Stimulated activated CD4-positive, alpha-beta T cell treated with anti-CD3 and anti-CD28 coated beads, Interleukin-12 subunit alpha, Interleukin-12 subunit beta, amount 100 ng/mL, for 48 hours (primary cell): ENCODE measurements at places on chromosomes 7 and 10.
A peak's percentile ranks its signal among the peaks of the same experiment; 100 is the strongest.

DNA sequence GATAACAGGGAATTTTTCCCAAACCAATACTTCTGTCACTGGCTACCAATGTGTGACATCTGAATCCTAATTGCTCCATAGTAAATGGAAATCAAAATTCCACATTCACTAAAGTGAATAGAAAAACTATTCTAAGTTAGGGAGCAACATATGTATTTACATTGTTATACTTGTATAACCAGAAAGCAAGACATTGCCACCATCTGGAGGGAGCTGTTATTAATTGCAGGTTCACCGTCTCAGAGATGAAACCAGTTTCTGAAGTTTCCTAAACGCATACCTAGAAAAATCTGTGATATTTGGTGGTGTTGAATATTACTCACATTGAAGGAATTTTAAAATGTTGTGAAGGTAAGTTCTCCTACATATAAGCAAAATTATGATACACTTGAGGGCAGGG, 390.1 kb downstream of the NXPH1 start:
- no peak for DNase-seq

GRCh38 chr7:4675771-4676367, 6.2 kb upstream of the FOXK1 start:
- no peak for DNase-seq

DNA sequence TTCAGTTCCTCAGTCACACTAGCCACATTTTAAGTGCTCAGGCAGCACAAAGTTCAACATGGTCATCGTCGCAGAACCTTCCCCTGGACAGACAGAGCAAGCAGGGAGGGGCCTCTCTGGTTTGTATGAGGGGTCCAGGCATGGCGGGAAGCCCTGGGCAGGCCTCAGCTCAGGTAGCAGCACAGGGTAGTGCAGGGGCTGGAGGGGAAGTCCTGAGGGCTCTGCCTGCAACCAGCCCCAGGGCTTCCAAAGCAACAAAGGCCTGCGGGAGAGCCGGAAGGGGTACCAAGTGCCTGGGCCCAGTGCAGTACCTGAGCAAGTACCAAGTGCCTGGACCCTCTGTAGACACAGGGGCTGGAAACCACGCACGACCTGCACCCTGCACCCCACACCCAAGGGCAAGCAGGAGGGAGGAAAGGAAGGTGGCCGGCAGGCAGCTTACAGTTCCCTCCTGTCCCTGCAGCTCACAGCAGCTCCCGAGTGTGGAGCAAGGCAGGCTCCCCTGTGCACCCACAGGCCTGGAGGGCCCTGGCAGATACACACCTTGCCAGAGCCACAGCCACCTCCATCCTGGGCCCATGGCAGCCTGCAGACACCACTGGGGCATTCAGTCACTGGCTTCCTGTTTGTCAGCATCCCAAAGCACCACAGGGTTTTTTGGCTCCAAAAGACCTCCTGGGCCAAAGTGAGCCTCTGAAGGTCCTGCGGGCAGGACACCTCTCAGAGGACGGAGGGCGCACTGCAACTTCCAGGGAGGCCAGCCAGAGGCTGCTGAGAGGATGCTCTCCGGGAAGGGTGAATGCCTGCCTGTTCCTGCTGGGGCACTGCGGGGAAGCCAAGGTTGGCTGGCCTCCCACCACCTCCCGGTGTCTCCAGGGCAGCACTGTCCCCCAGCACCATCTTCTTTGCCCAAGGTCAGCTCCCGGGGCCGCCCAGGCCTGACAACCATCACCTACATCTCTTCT, 6.5 kb upstream of the RET start:
- DNase-seq, result no peak

DNA sequence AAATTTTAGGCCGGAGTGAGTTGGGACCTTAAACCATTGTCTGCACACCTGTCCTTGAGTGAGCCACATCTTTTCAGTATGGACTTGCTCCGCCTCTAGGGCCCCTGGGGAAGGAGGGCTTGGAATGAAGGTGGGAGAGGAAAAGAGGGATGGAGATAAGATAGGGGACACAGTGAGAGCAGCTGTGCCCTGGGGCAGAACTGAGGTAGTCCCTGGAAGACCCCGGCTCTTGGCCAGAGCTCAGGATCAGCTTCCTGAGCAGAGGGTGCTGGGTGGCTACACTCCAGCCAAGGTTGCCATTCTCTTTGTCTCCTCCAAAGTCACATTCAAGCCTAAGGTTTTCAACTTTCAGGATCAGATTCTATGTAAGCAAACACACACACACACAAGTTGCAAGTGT, 82.0 kb downstream of the MKI67 start:
- no peak for DNase-seq

DNA sequence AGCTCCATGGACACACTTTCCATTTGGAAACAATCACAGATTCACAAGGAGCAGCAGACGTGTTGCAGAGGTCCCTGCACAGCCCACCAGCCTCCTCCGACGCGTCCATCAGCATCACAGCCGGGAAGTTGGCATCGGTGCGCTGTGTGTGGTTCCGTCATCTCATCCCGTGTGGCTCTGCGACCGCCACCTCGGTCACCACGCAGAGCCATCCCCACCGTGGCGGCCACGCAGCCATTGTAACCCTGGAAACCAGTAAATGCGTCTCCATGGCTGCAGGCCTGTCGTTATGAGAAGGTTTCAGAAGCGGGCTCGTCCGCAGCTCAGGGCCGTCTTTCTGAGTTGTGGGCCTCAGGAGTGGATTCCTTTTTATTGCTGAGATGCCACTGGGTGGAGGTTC, 36.0 kb downstream of the FOXK1 start:
- DNase-seq, result no peak

- no peak for DNase-seq
Measured at GRCh38 chr7:80957226-80957777, 38.5 kb upstream of the SEMA3C start.

DNA sequence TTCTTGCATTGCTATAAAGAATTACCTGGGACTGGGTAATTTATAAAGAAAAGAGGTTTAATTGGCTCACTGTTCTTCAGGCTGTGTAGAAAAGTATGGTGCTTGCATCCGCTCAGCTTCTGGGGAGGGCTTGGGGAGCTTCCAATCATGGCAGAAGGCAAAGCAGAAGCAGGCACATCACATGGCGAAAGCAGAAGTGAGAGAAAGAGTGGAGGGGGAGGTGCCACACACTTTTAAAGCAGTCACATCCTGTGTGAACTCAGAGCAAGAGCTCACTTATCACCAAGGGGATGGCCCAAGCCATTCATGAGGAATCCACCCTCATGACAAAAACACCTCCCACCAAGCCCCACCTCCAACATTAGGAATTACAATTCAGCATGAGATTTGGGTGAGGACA, 303.5 kb downstream of the OTUD1 start:
- no peak for DNase-seq

DNA sequence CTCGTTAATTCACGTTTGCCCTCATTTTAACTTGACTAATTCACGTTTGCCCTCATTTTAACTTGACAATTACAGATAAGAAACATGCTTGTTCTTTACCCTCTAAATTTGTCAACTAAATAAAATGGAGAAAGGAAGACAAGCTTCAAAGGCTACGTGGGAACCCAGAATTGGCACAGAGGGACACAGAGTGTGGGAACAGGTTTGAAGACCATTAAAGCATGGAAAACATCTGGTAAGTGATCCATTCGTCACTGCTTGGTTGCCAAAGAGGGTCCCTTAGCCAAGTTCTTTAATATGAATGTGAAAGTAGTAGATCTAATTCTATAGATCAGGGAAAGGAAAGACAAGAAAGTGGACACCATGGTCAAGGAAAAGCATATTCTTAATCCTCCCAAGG, 57.2 kb downstream of the ITIH5 start:
- no peak for DNase-seq

- peak; percentile 65 for DNase-seq
Measured at GRCh38 chr7:73715648-73716317, 3.7 kb downstream of the STX1A start.

DNA sequence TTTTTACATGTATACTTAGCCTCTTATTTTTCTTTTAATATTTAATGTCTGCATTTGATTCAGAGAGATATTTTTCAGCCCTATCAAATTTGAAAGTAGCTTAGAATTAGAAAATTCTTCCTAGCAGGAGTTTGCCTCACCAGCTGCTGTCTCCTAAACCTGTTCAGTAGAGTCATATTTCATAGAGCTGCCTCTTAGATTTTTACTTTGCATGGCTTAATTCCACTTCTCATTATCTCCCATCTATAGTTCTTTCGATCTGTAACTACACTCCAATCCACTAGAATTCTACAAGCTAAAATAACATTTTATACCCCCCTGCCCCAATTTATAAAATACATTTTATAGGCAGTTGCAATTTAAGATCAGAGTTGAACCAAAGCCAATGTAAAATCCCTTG, 227.0 kb downstream of the ANK3 start:
- no peak for DNase-seq

- DNase-seq, result no peak
Measured at GRCh38 chr7:18425227-18425626, 70.3 kb upstream of the HDAC9 start.
